ENCODE measurements at places on chromosomes 7 and 10. TPM values are rescaled to one million over a fixed set of nuclear protein-coding genes. Genes with fewer than 3 reads are reported as not detected.
A peak's percentile ranks its signal among the peaks of the same experiment; 100 is the strongest.

PILRA gene
- 1.2 TPM for total RNA-seq

DNA sequence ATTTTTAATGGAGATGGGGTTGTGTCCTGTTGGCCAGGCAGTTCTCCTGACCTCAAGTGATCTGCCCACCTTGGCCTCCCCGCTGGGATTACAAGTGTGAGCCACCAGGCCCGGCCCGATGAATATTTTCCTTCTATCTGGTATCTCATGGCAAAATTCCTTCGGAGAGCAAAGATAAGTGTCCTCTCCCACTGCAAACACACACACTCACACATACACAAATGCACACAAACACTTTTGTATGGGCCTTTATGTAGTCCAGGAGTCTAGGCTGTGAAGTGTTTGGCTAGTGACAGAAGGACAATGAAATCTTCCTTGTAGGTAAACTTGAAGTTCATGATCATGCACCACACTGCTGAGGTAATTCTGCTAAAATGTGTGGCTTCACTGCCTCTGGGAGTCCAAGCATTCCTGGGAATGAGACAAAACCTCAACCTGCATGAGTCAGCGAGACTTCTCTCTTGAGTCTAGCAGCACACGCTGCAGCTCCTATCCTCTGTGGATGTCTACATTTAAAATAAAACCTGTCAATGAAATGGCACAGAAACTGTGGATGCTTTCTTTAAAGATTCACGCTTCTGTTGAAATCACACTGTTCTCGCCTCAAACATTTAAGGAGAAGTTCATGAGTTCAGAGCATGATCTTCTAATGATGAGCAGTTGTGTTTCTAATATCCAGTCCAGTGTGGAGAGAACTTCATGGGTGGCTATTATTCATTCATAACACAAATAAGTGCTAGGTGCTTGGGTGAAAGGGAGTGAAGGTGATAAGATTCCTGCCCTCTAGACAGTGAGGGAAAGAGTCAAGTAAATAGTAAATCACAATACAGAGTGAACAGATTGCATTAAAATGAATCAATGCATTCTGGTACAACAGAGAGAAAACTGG lies 96.5 kb downstream of the NRP1 start:
- peak; percentile 97 for DNase-seq

DNA sequence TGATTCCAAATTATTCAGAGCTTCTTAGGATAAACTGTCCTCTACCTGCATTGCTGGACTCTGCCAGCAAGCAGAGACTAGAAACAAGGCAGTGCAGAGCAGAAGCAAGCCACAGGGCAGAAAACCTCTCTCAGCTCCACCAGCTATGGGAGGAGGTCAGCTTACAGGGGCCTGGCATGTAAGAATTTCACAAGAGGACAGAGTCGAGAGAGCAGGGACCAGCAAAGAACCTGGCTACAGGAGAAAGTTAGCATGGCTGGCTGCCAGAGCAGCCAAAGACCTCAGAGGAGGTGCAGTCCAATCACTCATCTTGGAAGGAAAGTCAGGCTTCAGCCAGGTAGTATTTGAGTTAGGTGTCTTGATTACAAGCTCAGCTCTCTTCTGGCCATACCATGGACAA lies 62.9 kb downstream of the ENO4 start:
- no peak for DNase-seq

CYP3A4 gene
- total RNA-seq, result not detected

GRCh38 chr7:36979810-36980248 lies 255.5 kb upstream of the AOAH start:
- DNase-seq, result no peak

GRCh38 chr10:4059471-4060138 lies 274.6 kb upstream of the KLF6 start:
- DNase-seq, result no peak
